SJCRH30 (cell line): ENCODE measurements at places on chromosomes 3 and 15.

GRCh38 chr15:78290222-78290621 lies 9.2 kb downstream of the SKIC8 start:
- no peak for DNase-seq

- no peak for DNase-seq
Measured at GRCh38 chr3:39127269-39127907, 19.9 kb downstream of the TTC21A start.

GRCh38 chr3:101519685-101520365 lies 6.8 kb upstream of the SENP7 start:
- DNase-seq = no peak

GRCh38 chr15:53246404-53246803 lies 456.3 kb upstream of the ONECUT1 start:
- DNase-seq = no peak

DNA sequence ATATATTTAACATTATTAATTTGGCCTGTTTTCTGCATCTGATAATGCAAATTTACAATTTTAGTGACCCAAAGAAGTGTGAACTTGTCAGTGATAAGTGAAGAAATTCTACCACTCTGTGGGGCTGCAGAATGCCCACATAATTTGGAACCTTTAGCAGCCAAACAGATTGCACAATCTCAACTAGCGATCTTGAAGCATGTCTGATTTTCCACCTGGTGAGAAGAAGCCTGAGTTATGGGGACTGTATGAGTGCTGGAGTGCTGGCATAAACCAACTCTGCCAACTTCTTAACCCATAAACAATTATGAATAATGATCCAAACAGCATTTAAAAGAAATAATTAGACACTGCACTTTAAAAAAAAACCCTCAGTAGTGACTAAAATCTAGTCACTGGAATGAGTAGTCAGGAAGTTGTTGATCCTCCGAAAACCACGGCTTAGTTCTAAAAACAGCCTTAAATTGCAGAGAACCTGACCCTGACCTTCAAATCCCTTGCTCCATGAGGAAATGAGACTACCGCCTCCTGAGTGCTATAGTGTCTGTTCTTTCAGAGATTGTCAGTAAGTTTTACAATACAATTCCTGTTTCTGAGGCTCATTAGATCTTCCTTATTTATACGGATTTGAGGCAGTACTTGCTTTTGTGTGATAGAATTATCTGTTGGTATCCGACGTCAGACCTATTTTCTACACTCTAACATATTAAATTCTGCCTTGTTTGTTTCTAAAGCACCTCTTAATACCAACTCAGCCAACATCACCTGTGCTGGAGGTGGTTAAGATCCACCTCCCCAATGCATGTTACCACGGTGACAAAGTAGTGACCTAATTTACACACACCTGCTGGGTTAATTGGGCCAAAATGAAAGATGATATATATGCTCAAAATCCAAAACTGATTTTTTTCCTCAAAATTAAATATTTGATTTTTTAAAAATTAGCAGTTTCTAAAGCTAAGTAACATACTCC lies 267.7 kb downstream of the ZBTB20 start:
- peak; percentile 12 for DNase-seq

DNA sequence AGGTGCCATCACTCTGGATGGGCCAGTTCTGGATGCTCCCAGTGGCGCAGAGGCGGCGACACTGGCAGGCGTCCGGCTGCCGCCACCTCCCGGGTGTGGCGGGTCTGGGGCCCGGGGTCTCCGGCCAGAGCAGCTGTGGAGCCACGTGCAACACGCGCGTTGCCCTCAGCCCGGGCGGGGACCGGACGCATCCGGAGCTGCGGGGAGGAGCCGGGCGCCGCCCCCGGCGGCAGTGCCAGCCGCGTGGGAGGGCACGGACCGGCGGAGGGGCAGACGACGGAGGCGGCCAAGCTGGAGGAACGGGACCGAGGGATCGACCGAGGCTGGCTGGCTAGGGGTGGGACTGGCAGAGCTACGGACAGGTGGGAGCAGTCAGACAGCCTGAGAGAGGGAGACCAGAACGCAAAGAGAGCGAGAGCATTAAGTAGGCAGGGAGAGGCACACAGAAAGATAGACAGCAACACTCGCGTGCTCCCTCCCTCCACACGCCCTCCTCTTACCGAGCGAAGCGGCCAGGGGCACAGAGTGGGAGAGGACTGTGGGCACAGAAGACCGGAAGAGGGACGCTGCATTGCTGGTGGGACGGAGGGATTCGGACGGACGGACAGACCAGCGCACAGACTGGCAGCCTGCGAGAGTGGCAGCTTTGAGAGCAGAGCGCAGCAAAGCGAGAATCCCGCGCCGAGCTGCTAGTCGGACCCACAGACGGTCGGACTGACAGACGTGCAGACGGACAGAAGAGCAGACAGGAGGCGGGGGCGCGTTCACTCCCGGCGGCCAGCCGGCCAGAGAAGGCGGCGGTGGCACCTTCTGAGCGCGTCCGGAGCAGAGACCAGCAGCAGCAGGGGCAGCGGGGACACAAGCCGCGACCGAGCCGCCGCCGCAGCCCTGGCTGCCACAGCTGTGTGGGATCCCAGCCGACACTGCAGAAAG lies at the start of gene ARPP21:
Gene ARPP21 (plus strand): TSS at position 272 of the 933 bp plus-strand sequence. CDS start 42,227 bp downstream, outside the sequence.
- no peak for DNase-seq

DNA sequence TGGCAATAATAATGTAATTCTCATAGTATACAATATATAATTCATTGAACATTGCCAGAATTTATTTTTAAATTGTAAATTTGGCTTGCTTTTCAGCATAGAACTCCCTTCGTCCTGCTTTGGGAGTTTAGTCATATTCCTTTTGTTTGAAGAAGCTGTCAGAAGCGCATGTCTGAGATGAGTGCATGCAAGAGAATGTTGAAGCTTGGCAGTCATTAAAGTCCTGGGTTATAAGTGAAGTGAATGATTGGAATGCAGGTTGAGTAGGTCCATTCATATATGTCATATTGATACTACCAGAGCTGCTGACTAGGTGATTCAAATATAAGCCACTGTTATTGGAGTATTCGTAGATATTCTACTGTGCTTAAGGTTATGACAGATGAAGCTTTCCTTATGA lies 243.6 kb upstream of the MDFIC2 start:
- no peak for DNase-seq

GRCh38 chr3:67384760-67385397 lies 269.5 kb downstream of the SUCLG2 start:
- peak; percentile 20 for DNase-seq

DNA sequence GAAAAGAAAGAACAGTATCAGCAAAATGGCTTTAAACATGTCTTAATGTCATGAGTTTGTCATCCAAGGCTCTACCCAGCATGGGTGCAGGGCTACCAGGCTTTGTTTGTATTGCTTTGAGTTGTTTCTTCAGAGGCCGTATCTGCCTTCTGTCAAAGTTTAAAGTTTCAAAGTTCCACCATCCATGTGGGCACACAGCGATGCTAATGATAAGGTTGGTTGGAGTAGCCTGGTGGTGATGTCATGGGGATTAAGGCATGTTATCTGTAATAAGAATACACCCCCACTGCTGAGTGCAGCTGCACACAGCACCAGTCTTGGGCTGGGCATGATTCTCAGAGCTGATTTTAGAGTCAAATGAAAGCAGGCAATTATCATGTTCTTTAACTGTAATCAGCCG lies 72.0 kb upstream of the LRTM1 start:
- peak; percentile 86 for DNase-seq

DNA sequence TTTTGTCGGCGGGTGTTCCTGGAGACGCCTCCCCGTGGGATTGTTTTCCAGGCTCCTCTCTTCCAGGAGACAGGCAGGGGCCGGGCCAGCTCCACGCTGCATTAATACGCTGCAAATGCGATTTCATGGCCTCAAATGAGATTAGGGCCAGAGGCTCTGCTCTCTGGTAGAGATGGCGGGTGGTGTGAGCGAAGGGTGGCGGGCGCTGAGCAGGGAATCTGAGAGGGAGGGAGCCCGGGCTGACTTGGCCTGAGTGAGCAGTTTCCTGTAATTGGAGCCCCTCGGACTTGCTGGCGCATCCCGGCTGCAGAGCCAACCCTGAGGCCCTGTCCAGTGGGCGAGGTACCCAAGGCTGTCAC lies 7.4 kb upstream of the CCDC33 start:
- peak; percentile 97 for DNase-seq

DNA sequence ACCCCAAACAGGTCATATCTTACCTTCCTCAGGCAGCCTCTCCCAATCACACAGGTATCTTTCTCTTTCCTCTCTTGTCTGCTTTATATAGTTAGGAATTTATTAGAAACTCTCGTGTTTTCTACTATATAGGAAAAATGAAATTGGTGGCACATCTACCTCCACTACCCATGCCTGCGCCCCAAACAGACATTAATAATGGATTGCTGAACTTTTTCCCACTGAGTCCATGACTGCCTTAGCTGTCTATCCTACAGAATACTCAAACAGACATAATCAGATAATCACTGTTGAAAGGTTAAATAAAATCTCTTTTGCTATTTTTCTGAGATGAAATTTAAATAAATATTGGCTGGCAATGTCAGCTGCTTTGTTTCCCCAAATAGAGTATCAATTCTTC lies 55.8 kb upstream of the SLC6A11 start:
- DNase-seq = no peak

- DNase-seq = no peak
Measured at GRCh38 chr3:161316006-161316689, 55.2 kb downstream of the SPTSSB start.

- peak; percentile 21 for DNase-seq
Measured at GRCh38 chr3:14989943-14990779, 42.8 kb downstream of the NR2C2 start.

GRCh38 chr3:44021651-44022594 lies 219.8 kb upstream of the TOPAZ1 start:
- no peak for DNase-seq

- no peak for DNase-seq
Measured at GRCh38 chr15:43412096-43412495, 41.2 kb downstream of the TUBGCP4 start.

DNA sequence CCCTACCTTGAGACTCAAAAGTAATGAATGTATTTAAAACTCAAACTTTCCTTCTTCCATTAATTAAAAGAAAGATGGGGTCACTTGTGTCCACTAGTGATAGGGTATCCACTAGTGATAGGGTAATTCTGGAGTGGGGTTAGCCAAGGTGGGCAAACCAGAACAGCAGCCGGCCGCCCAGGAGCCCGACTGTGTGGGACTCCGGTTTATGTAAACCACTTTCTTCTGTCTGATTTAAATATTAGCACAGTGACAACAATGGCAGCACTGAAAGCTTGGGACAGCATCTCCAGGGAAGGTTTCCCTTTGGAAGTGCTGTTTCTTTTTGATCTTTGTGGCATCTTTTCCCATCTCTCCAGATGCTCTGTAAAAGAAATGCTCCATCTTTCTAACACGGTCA lies 722 bp downstream of the MYZAP start:
- peak; percentile 27 for DNase-seq

DNA sequence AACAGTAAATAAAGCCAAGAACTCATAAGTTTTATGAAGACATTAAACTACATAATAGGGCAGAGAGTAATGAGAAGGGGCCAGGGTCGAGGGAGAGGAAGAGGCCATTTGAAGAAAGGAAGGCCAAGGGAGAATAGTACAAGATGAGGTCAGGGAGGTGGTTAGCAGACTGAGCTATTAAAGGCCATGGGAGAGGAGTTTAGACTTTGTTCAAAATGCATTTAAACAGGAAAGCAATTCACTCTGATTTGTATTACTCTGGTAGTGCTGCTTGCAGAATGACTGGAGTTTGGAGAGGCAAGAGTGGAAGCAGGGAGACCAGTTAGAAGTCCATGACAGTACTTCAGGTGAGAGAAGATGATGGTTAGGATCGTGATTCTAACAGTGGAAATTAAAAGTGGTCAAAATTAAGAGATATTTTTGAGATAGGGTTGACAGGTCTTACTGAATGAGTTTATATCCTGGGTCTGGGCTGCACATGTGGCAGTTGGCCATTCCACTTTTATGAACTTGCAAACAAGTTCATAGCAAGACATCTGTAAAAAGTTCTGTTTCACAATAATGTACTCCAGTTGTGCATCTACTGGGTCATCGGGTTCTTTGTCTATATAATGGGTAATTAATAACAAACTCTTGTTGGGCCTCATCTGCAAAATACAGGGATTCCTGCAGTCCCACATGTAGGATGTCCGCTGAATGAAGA lies 16.3 kb downstream of the PPP2R3A start:
- DNase-seq = no peak

DNA sequence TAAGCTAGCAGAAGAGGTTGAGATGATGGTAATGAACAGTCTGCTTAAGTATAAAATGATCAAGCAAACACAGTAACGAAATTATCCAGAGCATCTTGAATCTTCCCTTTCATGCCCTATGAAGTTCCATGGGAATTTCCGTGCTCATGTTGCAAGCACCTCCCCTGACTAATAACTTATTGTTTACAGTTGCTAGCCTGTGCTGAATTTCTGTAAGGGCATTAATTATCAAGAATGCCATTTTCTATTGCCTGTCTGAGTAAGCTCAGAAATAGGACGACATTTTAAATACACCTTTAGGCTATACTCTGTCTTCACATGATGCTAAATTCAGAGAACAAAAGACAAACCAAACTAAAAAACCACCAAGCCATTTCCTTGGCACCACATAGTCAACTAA lies 257.5 kb upstream of the LRTM1 start:
- no peak for DNase-seq

GRCh38 chr3:25453619-25454004 lies 25.5 kb downstream of the RARB start:
- DNase-seq = no peak

- DNase-seq = no peak
Measured at GRCh38 chr3:22113453-22113852, 362.4 kb upstream of the ZNF385D start.

DNA sequence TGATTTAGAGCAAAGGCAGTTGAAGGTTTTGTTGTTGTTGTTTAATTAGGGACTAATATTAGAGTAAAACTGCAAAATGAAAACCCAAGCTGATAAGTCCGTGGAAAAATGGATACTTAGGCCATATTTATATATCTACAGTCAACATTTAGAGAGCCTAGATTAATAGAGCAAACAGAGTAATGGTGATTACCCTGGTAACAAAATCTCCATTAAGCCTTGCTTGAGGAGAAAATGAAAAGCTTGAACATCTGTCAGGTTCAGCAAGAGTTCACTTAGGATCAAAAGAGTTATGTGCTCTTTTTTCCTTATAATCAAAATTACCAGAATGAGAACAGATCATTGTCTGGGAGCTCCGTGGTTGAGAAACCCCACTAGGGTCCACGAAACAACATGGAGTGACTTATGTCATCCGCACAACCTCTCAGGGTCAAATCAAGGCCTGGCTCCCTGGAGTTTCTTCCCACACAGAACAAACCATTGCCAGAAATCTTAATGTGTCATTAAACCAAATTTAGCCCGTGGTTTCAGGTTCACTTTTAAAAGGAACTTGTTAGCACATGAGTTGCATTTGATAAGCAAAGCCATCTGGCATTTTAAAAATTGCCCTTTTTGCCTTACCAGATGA lies 381.2 kb downstream of the GABRB3 start:
- DNase-seq = no peak

- no peak for DNase-seq
Measured at GRCh38 chr15:49877873-49878521, 241.0 kb downstream of the ATP8B4 start.
